ENCODE measurements at places on chromosomes 6 and 20.

GRCh38 chr6:82068721-82069120 lies 178.8 kb downstream of the IBTK start:
- DNase-seq: no peak

- DNase-seq: no peak
Measured at GRCh38 chr20:35606127-35606526, 9.5 kb upstream of the SPAG4 start.

DNA sequence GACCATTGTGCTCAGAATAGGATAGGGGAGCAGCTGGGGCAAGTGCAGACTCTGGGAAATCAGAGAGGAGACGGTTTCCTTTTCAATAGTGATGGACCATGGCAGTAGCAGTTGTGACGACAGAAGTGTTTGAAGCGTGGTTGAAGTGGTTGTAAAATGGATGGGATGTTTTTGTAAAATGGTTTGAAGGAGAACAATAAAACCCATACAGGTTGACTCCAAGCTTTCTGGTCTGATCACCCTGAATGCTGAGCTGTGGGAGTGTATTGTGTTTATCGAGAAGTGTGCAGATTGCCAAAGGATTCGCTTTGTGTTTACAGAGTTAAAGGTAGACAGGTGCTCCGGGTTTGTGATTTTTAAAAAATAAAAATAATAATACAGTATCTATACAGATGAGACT lies 255.2 kb upstream of the SULF2 start:
- peak; percentile 97 for DNase-seq

DNA sequence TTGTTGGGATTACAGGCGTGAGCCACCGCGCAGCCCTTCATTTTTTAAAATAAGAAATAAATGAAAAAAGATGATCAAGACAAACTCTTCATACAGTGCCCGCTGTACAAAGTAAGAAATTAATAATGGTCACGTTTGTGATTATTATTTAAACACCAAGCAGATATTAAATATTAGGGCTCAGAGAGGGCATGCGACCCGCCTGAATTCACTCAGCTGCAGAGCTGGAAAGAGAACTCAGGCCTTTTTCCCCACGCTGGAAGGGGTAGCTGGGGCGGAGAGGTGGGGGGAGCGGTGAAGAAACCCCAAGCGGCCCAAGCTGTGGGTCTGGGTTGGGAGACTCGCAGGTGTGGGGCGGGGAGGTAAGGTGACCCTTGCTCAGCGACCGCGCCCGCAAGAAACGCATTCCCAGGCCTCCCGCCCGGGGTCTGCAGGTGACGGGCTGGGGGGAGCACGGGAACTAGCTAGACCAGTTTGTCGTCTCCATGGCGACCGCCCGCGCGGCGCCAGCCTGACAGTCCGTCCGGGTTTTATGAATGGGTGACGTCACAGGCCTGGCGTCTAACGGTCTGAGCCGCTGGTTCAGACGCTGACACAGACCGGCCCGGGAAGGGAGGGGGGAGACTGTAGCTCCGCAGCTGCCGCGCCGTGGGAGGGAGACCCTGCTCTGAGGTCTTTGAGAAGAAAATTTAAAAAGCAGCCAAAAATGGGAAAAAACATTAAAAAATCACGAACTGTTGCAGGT lies 1.1 kb upstream of the ID1 start:
- DNase-seq: peak; percentile 98

GRCh38 chr6:30844118-30844535 lies 40.2 kb upstream of the DDR1 start:
- DNase-seq: no peak

DNA sequence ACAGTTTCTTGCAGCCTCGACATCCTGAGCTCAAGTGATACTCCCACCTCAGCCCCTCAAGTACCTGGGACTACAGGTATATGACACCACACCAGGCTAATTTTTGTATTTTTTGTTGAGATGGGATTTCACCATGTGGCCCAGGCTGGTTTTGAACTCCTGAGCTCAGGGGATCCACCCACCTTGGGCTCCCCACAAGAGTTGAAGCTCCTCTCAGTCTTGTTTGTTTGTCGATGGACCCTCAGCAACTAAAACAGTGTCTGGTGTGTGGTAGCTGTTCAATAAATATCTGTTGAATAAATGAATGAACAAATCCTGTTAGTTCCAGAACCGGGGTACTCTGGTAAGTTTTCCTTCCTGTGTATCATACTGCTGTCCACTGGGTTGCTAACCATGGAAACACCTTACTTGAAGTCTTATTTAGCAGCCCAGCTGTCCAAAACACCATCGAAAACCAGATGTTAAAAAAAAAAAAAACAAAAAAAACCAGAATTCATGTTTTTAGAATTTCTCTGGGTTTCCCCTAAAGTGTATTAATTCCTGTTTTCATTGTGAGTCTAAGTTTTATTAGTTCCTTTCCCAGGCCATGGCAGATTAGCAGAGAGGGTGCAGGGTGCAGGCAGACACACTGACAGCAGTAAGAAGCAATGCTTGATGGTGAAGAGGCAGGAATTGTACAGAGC lies 7.8 kb upstream of the EZR start:
- DNase-seq: no peak

All from DMS153 (cell line).